Naive thymus-derived CD8-positive, alpha-beta T cell (primary cell): ENCODE measurements at places on chromosomes 5 and 9.

- no peak for DNase-seq
Measured at GRCh38 chr5:41896230-41896629, 7.9 kb upstream of the RIMOC1 start.

DNA sequence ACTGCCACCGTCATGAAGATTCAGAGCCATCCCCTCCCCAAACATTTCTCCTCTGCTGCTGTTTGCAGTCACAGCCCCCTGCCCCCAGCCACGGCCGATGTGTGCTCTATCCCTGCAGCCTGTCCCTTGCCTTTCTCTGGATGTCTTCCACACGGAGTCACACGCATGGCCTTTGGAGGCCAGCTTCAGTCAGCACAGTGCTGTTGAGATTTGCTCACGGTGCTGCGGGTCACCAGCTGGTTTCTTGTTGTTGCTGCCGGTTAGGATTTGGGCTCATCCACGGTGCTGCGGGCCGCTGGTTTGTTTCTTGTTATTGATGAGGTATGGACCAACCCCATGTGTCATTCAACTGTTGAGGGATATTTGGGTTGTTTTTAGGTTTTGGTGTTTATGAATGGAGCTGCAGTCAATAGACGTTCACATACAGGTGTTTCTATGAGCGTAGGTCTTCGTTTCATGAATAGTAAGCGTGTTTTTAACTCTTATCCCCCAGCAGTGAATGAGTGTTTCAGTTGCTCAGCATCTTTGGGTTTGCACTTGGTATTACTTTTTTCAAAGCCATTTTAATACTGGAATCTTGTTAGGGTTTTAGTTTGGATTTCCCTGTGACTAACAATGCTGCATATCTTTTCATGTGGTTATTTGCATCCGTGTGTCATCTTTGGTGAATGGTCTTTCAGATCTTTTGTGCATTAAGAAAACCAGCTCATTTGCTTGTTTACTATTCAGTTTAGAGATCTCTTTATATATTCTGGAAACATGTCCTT, 57.6 kb downstream of the AHRR start:
- no peak for DNase-seq

GRCh38 chr5:79456400-79456799, 57.5 kb downstream of the HOMER1 start:
- DNase-seq = no peak

- DNase-seq = no peak
Measured at GRCh38 chr9:86057491-86057890, 41.9 kb downstream of the GOLM1 start.

GRCh38 chr5:140246378-140247122, 56.4 kb downstream of the PFDN1 start:
- DNase-seq = no peak

GRCh38 chr9:100104314-100104713, 5.3 kb downstream of the INVS start:
- DNase-seq = no peak

DNA sequence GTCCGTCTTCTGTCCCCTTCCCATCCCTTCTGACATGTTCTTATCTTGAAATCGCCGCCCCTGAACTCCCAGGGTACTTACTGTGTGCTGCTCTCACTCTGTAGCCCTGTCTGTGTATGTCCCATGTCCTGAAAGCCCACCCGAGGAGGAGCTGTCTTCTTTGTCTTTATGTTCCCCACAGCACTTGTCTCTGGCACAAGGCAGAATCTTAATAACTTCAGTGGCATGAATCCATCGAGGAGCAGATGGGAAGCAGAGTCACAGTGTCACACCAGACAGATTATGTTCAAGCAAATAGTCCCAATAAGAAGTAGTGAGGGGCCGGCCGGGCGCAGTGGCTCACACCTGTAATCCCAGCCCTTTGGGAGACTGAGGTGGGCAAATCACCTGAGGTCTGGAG, 29.7 kb upstream of the LTC4S start:
- DNase-seq = no peak

DNA sequence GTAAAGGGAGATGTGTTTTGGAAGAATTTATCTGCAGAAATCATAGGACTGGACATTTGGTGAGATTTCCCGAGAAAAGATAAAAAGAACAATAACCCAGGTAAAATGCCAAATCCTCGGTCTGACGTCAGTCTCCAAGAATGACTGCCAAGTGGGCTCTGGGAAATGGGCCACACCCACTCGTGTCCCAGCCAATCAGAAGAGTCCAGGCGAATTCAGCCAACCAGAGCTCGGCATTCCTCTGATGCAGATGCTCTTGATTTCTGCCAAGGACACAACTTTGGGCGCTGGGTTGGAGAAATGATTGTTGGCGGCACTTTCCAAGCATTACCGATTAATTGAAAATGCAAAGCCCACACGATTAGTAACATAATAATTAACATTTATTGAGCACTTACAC, 73.3 kb downstream of the FGF18 start:
- DNase-seq = no peak

DNA sequence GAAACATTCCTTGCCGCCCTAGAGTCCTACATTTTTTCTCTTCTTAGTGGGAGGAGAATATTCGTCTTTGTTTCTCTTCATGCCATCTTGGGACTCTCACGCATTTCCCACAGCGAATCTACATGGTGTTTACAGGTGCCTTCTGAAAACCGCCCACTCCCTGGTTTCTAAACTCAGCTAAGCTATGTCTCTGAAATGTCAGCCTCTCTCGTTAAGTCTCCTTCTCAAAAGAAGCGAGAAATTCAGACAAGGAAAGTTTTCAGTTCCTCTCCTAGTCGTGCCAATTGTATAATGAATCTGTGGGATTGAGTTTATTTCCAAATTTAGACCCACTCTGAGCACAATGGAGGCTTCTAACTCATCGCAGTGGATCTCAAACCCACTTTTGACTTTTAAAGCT, 186.8 kb upstream of the NFIB start:
- no peak for DNase-seq

- no peak for DNase-seq
Measured at GRCh38 chr9:135971111-135971766, 10.1 kb upstream of the UBAC1 start.

DNA sequence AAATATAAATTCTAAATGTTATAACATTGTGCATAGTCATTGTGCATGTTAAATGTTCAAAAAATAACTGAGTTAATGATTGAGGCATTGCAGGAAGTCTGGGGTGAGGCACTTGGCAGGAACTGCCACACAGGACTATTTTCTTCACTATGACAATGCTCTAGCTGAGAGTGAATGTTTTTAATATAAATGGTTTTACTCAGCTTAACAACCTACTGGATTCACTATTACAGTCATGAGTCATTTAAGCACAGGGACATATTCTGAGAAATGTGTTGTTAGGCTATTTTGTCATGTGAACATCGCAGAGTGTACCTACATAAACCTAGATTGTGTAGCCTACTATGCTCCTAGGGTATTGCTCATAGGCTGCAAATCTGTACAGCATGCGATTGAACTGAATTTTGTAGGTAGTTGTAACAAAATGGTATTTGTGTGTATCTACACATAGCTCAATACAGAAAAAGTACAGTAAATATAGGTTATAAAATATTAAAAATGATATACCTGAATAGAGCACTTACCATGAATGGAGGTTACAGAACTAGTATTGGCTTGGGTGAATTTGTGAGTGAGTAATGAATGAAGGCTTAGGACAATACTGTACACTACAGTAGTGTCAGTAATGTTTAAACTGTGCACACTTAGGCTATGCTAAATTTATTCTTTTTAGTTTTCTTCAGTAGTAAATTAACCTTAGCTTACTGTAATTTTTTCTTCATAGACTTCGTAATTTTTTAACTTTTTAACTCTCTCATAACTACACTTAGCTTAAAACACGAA, 346.1 kb upstream of the PTGER4 start:
- no peak for DNase-seq

GRCh38 chr9:86405926-86406325, 51.7 kb upstream of the TUT7 start:
- DNase-seq = no peak

DNA sequence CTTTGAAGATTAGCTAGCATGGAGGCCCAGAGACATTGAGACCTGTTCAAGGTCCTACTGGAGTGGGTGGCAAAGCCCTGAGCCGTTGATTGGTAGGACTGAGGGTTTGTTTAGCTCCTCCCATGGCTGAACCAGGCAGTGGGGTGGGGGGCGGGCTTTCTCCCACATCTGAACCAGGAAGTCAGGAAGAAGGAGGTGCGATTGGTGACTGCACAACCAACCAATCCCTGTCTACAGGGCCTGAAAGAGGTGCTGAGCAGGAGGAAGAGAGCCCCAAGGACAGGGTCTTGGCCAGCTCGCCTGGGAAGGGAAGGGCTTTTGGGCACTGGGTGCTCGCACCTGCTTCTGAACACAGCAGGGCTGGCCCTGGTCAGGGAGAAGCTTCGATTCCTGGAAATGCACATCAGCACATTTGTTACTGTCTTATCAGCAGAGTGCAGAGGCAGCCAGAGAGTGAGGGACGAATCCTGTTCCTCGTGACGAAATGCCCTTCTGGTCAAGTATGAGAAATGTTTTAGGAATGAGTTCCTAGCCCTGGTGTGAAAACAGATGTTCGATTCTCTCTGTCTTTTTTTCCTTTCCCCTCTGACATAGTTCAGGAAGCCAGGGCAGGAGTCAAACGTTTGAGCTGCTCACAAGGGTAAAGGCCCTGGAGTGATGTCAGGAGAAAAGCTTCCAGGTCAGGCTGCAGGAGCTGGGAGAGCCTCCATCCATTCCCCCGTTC, 294.8 kb upstream of the KLF4 start:
- no peak for DNase-seq

DNA sequence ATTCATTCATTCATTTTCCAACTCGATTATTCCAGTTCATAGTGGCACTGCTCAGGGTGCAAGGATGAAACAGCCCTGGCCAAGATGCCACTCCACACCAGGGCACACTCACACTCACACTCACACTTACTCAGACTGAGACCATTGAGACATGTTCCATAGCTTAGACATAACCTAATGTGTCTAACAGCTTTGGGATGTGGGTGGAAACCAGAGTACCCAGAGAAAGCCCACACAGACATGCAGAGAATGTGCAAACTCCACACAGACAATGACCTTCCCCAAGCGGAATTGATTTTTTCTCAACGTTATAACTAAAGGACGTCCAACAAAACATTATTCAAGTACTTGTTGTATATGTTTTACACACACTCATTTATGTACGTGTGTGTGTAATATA, 1363.5 kb downstream of the EFNA5 start:
- no peak for DNase-seq

- DNase-seq = no peak
Measured at GRCh38 chr9:16405421-16405820, 465.0 kb downstream of the BNC2 start.

DNA sequence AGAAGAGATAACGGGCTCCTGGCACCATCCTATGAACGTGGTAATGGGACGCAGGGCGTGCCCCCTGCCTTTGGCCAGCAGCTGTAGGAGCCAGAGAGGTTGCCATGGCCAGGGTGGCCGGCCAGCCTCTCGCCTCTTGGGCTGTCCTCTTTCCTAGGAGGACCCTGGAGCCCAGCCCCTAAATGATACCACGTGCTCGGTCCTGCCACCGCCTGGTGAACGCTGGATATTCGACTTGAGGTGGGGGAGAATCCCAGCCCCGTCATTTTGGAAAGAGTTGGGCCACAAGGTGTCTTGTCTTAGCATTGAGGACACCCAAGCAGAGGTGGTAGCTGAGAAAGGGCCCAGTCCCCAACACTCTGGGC, 391 bp upstream of the NRG2 start:
- no peak for DNase-seq

- no peak for DNase-seq
Measured at GRCh38 chr5:124262470-124262869, 484.0 kb downstream of the ZNF608 start.

- DNase-seq = peak; percentile 36
Measured at GRCh38 chr9:92968081-92968480, 20.8 kb downstream of the FGD3 start.

DNA sequence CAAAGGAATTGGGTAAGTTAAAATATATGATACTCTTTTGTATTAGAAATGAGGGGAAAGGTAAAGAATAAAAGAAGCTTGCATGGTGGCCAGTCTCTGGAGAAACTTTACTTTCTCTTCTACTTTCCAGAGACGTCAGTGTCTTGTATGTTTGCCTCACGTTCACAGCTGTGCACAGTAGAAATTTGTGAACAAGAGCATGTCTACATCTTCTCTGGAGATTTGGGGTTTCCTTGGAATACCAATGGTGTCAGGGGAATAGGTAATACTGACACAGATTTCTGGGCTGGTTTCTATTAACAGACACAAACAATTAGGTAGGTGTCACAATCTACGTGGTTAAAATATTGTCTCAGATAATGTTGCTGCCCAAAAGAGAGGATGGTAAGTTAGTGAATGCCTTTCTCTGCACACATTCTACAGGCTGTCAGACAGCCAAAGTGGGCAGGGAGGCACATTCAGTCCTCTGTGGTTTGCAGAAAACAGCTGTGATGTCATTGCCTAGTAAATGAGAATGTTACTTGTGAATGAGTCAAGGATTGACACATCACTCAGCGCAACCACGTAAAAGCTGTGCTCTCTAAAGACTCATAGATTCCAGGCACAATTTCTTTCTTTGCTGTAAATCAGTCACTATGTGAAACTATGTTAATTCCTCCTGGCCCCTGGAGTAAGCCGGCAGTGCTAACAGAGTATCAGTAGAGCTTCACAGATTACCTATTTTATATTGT, 397.1 kb downstream of the MAN2A1 start:
- no peak for DNase-seq

- no peak for DNase-seq
Measured at GRCh38 chr5:134446938-134447337, 35.3 kb upstream of the CDKN2AIPNL start.

- DNase-seq = no peak
Measured at GRCh38 chr9:7983490-7983889, 183.9 kb upstream of the DMAC1 start.

DNA sequence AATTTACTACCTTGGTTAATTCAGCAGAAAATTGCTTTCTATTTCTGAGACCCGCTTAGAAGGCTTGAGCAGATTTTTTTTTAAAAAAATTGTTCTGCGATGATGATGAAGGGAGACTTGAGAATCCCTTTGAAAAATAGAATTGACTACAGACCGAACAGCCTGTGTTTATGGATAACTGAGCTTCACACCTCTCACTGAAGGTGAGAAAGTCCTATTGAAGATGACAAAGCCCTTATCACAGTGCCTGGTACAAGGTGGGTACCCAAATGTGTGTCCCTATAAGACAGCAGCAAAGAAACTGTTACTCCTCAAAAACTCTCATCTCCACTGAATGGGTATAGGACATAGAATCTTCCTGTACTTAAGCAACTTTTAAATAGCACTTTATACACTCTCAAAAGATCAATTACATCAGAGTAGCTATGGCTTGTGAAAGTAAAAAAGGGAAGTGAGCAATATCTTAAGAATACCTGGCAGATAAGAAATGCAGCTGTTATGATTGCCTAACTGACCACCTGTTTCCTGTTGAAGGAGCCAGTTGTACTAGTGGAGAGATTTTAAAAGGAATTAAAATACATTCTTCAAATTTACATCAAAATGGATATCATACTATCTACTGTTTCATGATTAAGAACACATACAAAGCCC, 419.7 kb downstream of the CHSY3 start:
- DNase-seq = no peak

GRCh38 chr9:696332-697323, 144.9 kb upstream of the DMRT1 start:
- DNase-seq = no peak

GRCh38 chr5:56917534-56917933, 8.1 kb downstream of the SETD9 start:
- no peak for DNase-seq

- DNase-seq = no peak
Measured at GRCh38 chr5:112253478-112254250, 165.4 kb downstream of the EPB41L4A start.

- DNase-seq = no peak
Measured at GRCh38 chr5:177404641-177405179, 4.2 kb upstream of the PFN3 start.

GRCh38 chr5:9589049-9589835, 40.9 kb downstream of the TAS2R1 start:
- no peak for DNase-seq
